ENCODE measurements at places on chromosomes 5 and 9.

- no peak for DNase-seq
Observed at GRCh38 chr5:10674582-10674981, 86.5 kb downstream of the DAP start.

- DNase-seq = no peak
Observed at GRCh38 chr5:126852091-126852571, 75.2 kb downstream of the LMNB1 start.

DNA sequence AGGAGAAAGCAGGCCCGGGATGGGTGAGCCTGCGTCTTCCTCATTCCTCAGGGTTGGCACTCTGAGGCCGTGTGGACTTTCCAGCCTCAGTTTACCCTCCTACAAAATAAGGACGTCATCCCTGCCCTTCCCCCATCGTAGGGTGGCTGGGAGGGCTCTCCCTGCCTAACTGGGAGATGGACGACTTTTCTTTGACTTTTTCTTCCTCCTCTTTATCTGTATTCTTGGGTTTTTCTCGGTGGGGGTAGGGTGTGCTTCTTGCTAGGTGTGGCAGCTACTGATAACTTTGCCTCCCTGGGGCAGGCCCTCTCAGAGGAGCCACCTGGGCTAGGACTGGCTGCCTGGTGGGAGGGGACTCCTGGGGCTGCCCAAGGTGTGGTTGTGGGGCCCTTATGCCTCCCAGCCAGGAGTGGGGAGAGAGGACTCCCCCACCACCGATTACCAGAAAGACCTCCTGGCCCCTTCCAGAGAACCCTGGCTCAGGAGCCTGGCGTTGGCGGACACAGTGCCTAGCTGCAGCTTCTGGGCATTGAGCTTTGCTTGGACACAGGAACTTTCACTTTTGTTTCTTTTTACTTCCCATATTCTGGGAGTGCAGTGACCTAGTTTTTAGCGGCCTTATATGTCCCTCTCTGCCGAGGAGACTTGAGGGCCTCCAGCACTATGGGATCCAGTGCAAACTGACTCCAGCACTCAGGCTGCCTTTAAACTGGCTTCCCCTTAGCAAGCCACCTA, 6.1 kb downstream of the GLIPR2 start:
- no peak for DNase-seq

- no peak for DNase-seq
Observed at GRCh38 chr5:149496166-149496565, 55.1 kb downstream of the CSNK1A1 start.

DNA sequence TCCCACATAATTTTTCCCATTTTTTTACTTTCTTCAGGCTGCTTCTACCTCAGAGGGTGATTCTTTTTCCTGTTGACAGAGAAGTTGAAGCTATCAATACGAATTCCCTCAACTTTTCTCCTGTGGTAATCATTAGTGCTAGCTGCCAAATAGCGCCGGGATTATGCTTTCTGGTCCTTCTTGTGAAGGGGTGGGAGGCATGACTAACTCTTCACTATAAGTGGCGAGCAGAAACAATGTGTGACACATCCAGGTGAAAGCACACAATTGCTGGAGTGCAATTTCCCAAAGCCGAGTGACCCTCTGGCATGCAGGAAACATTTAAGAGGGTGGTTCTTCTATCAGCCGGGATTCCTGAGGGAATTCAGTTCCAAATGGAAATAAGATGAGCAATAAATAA, 56.0 kb downstream of the TRPC7 start:
- DNase-seq = no peak

DNA sequence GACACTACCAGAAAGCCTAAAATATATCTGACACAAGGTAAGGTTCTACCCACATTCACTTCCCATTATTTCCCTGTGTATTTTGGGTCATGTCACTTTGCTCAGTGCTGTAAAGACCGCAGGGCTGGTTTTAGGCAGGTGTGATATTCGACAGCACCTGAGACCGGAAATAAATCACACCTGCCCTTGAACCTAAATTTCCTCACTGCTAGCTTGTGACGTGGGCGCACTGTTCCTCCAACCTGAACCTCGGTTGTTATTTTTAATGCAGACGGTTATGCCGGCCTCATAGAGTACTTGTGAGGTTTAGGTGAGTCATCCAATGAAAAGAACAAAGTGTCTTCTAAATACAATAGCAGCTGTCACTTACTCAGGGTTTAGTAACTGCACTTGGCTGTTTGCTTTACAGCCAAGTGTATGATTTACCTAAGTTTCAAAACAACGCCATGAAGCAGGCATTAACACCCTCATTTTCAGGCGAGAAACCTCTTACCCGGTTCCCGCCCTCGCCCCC, 20.7 kb upstream of the ZNF782 start:
- DNase-seq = no peak

Data from NCI-H460 (cell line).